Fibroblast of skin of right quadriceps (primary cell): ENCODE measurements at places on chromosomes 12 and 14.

DNA sequence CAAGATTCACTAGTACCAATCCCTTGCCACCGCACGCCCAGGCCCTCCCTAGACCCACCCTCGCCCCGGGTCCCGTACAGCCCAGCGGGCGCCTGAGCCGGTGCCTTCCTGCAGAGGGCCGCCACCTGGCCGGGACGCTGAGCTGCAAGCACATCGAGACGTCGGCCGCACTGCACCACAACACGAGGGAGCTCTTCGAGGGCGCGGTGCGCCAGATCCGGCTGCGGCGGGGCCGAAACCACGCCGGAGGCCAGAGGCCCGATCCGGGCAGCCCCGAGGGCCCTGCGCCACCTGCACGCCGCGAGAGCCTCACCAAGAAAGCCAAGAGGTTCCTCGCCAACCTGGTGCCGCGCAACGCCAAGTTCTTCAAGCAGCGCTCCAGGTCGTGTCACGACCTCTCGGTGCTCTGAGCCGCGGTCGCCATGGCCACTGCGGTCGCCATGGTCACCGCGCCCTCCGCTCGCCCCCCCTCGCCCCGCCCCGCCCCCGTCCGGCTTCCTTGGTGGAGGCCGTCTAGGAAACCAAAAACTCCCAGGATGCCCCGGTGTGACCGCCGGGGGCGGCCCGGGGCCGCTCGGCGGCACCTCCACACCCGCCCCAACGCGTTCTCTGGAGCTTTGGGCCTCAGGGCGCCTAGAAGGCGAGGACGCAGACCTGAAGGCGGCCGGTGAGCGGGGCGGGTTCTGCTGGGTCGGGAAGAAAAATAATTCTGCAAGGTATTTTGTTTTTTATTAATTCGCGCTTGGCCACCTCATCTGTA lies 3.7 kb downstream of the REM2 start:
- DNase-seq: peak; percentile 47

DNA sequence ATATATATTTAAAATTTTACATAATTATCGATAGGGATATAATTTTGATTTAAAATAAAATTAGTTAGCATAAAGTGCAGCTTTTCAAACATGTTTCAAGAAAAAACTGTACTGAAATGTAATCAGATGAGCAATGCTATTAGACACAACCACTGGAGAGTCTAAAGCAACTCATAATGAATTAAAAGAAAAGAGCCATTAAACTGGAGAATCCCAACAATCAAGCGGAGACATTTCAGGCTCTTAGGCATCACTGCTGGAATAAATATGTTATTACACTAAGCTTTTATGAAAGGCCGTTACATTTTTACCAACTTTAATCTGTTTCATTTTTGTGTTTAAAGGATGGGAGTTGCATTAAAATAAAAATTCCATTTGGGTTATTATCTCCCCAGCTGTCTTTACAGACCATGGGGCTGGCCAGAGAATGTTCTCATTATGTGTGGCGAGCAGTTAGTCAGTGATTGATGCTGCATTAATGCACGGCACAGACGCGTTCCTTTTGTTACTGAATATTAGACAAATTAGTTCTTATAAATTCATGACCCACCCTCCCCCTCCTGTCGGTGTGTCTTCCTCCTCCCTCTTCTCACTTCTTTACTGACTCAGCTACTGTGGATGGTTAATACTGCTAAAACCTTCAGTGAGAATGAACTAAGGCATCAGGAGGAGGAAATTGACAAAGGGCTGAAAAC lies 156.8 kb downstream of the PDZRN4 start:
- DNase-seq: no peak

GRCh38 chr12:113230315-113231234 lies 9.3 kb downstream of the TPCN1 start:
- DNase-seq: no peak

- DNase-seq: no peak
These were observed 2.2 kb upstream of the PXN start for GRCh38 chr12:120267736-120268135.

- no peak for DNase-seq
These were observed 85.1 kb downstream of the DRAM1 start for GRCh38 chr12:101962486-101962885.

DNA sequence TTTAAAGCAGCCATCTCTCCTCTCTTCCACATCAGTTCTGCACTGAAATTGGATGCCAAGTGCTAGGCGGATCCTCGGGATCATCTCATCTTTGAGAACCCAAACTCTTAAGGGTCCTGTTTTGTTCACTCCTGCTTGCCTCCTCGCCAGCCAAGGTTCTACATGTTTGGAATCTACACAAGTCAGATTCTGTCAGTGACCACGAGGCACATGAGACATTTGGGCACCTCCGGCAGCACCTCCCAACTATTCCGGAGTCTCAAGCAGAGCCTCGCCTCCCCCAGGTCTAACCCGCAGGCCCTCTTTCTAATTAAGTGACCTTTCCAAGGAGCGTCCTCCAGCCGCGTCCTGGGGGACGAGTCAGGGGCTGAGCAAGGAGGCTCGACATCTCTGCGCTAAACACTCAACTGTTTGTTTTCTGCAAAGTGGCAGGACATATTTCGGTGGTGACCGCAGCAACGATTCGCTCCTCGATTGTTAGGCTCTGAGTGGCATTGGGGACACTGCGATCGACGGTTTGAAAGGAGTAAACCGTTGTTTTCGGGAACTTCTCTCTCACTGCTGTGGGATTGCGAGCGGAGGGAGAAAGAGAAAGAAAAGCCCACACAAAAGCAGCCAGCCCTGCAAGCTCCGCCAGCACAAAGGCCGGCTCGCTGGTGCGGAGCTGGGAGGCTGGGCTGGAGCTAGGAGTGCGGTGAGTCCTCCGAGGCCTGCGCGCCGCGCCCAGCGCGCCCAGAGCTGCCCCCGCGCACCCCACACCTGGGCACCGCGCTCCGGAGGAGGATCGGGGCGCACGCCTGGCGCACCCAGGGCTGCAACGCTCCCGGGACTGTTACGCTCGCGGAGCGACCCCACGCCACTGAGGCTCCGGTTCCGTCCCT lies 640 bp downstream of the ARMH4 start:
- peak; percentile 34 for DNase-seq

- DNase-seq: no peak
These were observed 8.1 kb downstream of the SPATS2 start for GRCh38 chr12:49375406-49375805.

GRCh38 chr12:61362037-61362436 lies 898.2 kb upstream of the USP15 start:
- DNase-seq: no peak

DNA sequence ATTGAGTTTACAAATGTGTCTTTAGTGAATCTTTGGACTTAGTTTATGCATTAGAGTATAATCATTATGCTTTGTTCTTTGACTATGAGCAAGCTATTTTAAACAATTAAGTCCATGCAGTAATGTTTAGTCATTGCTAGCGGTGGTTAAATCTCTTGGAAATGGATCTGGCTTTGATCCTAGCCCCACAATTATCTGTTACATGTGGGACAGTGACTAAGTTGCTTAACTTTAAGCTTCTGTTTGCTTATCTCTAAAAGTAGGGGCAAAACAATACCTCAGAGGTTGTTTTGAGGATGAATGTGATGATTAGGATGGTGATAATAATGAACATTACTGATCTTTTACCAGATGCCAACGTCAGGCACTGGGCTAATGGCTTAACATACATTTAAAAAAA lies 124.2 kb downstream of the NPAS3 start:
- DNase-seq: peak; percentile 11

GRCh38 chr12:42969355-42969754 lies 379.8 kb upstream of the PRICKLE1 start:
- no peak for DNase-seq

GRCh38 chr12:81208187-81208911 lies 130.5 kb downstream of the ACSS3 start:
- peak; percentile 91 for DNase-seq

DNA sequence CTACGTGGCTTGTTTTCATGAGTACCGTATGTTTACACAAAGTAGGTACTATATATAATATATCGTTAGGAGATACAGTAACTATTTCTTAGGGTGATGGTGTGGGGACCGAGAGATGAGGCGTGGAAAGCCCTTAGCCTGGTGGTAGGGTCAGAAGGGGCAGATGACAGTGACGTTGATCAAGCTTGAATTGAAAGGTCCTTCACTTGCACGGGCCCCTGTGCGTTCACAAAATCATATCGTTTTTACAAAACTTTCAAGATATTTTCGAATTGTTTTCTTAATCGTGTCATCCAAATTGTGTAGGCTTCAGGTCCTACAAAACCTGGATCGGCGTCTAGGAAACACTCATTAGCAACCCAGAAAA lies 881 bp upstream of the SOS2 start:
- no peak for DNase-seq
